ENCODE measurements at places on chromosomes 12 and 14.

- no peak for DNase-seq
These were observed 1318.9 kb downstream of the AACS start for GRCh38 chr12:126384026-126384564.

GRCh38 chr14:101736585-101736984, 24.9 kb upstream of the PPP2R5C start:
- no peak for DNase-seq

DNA sequence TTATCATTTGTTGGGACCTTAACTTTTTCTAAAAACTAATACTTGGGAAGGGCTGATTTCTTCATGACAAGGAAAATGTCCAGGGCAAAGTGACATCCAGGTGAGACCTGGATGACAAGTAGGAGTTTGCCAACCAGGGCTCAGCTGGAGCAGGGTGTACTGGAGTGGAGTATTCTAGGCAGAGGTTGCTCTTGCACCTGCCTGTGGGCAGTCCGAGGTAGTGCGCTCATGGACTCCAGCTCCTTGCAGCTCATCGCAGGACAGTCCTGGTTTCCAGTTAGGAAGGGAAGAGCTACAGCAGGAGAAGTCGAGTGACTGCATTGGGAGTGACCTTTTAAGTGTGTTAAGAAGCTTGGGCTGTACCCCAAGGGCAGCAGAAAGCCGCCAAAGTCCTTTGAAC, 175.9 kb downstream of the PELI2 start:
- DNase-seq = no peak

- DNase-seq = no peak
These were observed 16.2 kb downstream of the TEDC1 start for GRCh38 chr14:105507247-105507646.

GRCh38 chr14:62322216-62322615, 560.0 kb downstream of the SNAPC1 start:
- DNase-seq = no peak

GRCh38 chr12:64385468-64385867, 5.1 kb downstream of the C12orf56 start:
- no peak for DNase-seq

DNA sequence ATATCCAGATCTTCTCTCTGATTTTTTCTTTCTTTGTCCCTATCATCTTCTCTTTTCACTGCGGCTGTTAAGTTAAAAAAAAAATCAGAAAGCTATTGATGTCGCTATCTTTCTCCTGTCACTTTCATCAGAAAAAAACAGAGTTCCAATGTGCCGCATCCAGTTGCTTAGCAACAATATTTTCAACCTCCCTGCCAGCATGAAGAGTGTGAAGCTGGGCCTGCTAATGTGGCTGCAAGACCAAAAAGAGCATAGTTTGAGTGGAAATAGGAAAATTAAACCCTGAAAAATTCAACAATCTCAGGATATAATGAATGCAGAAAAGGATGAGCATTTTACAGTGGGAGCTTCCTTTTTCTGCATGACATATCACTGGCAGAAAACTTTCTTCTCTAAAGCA, 1025.4 kb upstream of the LRFN5 start:
- no peak for DNase-seq

GRCh38 chr12:29707846-29708245, 75.9 kb downstream of the TMTC1 start:
- DNase-seq = no peak

- DNase-seq = no peak
These were observed 77.7 kb upstream of the C14orf132 start for GRCh38 chr14:95961481-95961880.

DNA sequence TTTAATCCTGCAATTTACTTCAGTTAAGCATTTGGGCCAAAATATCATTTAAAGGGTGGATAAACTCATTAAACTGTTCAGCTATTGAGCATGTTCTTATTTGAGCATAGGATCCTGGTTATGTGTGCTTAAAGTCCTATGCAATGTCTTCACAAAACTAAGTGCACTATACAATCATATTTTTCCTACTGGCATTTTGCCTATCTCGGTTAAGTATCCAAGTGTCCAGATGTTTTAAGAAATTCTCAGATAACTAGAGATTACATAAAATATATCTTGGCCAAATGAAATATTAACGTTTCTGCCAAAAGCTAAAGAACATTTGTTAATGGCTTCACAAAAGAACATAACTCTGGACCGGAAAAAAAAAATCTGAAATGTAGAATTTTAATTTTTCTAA, 250.8 kb upstream of the LRFN5 start:
- no peak for DNase-seq

DNA sequence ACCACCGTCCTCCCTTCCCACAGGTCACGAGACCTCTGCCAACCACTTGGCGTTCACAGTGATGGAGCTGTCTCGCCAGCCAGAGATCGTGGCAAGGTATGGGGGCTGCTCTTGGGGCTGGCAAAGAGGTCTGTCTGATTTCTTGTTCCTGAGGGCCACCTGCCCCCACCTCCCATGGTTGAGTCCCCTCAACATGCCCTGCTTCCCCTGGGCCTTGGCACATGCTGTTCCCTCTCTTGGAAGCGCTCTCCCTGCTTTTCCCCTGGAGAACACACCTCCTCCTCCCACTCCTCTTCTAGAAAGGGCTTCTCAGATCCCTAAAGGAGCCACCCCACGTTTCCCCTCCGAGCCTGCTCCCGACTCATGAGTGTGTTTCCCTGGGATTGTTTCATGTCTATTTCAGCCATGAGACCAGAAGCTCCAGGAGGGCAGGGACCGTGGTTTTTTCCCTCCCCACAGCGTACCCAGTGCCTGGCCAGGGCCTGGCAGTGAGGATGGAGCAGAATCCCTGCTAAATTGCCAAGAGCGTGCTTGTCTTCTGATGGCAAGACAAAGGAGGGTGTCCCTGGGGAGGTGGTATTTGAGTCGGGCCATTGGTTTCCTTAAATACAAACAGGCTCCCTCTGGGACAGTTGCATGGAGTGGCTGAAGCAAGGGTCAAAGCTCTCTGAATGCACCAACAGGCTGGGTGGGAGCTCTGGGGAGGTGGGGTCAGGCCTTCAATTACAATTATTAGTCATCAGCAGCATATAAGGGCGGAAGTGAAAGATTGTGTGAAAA, 34.1 kb downstream of the CYP46A1 start:
- DNase-seq = no peak

DNA sequence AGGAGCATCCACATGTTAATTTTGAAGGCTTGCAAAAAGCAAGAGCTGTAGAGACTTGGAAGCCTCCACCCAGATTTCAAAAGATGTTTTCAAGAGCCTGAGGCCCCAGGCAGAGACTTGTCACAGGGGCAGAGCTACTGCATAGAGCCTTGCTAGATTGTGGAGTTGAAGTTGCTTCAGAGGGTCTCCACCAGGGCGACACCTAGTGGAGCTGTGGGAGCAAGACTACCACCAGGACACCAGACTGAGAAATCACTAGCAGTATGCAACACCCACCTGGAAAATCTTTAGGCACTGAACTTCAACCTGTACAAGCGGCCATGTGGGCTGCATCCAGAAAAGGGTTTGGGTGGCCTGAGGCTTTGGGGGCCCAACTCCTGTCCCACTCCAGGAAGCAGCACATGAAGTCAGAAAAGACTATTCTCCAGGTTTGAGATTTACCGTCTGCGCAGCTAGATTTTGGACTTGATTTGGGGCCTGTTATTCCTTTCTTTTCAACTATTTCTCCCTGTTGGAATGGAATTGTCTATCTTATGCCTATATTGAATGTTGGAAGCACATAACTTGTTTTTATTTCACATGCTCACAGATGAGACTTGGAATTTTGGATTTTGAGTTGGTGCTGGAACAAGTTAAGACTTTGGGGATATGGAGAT, 508.6 kb downstream of the FLRT2 start:
- DNase-seq = peak; percentile 32
